ENCODE measurements at places on chromosomes 3 and 15.

DNA sequence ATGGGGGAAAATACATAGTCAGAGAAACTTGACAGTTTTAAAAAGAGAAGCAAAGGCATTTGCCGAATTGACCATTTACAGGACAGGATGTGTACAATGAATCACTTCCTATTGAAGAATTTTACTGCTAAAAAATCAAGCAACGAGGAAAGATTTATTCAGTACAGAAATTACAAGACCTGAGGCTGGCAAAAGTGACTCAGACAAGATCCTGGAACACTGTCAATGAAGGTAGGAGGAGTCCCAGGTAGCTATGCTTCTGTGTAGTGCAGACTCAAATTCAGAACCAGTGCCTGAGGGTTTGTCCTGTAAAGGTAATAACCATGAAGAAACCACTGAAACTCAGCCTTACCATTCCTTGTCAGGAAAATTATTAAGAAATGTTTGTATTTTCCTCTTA is 120.9 kb downstream of the ZMAT3 start:
- DNase-seq = no peak

DNA sequence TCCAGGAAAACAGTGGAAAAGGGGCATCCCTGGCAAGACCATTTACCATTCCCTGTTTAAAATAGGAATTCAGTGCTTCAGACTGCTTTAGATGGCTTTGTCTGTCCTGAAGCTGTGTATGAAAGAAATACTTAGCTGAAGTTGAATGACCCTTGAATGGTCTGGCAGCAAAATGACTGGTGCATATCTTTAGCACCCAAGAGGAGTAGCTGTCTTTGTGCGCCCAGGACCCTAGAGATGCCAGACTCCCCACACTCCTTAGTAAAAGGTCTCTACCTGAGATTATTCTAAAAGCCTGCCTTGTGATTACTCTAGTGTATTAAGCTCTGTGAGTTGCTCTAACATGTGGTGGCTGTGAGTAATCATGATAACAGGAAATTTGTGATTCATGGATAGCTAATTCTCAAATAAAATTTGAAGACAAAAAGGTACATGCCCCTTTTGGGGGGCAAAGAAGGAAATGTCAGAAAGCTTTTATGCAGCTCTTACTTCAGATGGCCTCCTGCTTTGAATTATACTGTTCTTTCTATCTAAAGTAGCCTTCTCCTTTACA is 3.2 kb downstream of the MAPKBP1 start:
- DNase-seq = no peak

DNA sequence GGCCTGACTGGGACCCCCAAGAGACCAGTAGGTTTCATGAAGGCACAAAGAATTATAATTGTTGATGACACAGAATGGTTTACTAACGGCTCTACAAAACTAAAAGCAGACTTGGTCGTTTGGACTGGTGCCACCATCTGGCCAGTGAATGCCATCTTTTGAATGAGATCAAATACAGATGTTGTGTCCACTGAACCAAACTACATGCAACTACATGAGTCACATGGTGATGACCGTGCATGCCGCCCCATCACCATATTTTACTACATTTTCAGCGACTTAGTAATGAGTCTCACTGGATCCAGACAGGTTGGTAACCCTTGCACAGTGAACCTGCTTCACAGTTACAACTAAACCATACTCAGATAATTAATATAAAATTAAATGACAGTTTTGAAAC is 803.3 kb downstream of the DIPK2A start:
- no peak for DNase-seq

DNA sequence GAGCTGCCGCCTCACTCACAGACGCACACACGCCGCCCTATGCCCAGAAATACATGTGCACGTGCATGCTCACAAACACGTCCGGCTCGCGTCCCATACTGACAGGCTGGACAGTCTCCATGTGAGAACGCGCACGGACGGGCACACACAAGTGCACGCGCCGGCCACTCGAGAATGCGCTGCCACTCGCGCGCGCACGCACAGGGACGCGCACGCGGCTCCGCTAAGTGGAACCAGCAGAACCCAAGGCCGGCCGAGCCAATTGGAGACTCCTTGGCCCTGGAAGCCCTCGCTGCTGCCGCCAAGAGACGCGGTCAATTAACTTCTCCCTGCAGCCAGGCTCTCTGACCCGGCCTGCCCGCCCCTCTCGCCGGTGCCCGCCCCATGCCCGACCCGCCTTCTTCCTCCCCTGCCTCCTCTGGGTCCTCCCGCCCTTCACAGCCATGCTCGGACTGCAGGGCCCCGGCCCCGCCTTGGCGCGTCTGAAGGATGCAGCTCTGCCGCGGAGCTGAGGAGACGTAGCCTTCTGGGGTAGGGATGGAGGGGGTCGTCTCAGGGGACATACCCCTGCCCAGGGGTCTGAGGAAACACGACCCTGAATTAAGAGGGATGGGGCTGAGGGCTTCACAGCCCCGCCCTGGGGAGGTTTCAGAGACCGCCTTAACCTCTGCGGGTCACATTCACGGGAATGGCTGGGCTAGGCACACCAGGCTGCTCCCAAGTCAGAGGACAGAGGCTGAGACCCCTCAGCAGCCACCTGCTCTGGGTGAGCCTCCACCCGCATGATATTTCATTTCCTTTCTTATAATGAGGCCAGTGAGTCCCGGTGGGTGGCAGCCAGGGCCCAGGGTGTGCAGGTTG is 15.0 kb downstream of the PTH1R start:
- DNase-seq = no peak

DNA sequence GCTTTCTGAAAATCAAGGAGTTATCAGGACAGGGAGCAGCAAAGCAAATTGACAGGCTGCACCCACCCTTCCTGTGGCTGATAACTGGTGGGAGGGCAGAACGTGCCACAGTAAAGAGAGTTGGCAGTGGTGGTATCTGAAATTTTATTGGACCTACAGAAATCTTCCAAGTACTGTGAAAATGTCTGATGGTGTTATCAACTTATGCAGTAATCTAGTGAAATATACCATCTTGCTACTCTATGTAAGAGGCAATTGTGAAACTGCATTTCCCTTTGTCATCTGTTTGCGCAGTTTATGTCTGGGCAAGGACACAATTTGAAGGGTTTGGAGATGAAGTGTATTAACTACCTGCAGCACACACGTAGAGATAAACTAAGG is 1.5 kb downstream of the PLCL2 start:
- no peak for DNase-seq

- no peak for DNase-seq
Observed at GRCh38 chr3:23129117-23129516, 74.0 kb upstream of the UBE2E2 start.

DNA sequence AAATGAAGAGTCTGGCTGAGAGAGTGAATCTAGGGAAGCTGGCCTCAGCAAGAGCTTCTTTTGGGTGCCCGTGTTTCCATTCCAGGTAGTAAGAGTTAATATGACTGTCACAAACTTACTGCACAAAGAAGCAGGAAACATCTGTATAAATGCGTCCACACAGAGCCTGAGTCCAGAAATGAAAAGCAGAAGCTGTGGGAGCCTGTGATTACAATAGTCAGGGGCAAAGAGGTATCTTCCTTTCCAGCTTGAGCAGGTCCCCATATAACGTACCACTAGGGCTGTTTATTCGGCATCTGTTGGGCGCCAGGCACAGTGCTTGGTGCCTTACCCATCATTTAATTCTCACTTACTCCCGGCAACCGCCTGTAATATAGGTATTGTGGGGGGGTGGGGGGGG is 40.5 kb upstream of the B3GNT5 start:
- no peak for DNase-seq

- DNase-seq = no peak
Observed at GRCh38 chr15:81097890-81098280, 36.2 kb upstream of the CFAP161 start.

DNA sequence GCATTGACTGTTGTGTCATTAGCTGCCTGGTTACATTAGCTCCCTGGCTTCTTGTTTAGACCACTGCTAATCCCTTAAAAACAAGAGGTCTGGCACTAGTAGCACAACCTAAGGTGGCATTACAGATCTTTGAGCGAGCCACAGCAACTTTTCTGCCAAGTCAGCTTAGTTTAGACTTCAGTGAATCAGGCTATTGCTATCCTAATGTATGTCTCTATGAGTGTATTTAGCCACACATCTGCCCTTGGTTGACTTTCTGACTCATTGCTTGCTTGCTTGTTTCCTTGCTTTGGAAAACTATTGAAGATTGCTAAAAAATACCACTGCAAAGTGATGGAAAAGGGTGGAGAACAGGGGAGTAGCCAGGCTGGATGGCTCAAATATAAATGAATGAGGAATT is 50.2 kb downstream of the CHP1 start:
- no peak for DNase-seq

GRCh38 chr3:88979760-88980159 is 127.7 kb upstream of the EPHA3 start:
- no peak for DNase-seq

DNA sequence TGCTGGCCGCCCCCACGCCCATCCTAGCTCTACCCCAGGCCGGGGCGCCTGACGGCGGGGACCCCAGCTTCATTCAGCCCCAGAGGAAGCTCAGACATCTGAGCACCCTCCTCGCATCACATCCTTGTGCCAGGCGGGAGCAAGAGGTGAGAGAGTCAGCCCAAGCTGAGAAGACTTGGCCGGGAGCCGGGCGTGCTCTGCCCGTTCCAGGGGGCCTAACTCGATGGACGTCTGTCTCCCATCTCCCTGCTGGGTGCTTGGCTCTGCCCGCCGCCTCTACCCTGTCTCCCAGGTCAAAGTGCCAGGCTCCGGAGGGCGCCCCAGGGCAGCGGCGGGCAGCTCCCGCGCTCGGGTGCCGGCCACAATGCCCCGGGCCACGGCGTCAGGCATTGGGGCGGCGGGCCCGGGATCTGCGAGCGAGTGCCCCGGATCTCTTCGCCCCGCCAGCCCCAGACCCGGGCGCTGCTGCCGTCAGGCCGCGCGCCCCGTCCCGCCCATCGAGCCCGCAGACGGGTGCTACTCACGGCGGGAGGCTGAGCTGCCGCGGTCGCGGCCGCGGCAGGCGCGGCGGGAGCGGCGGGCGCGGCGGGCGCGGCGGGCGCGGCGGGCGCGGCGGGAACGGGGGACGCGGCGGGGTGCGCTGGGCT is 388 bp downstream of the DAPK2 start:
- DNase-seq = no peak

GRCh38 chr3:197010556-197011351 is 18.9 kb downstream of the MELTF start:
- no peak for DNase-seq

GRCh38 chr3:124469555-124469954 is 260.7 kb upstream of the UMPS start:
- no peak for DNase-seq

GRCh38 chr15:86573476-86573875 is 493.8 kb downstream of the AGBL1 start:
- DNase-seq = no peak

GRCh38 chr3:29236146-29236840 is 44.6 kb upstream of the RBMS3 start:
- DNase-seq = no peak

DNA sequence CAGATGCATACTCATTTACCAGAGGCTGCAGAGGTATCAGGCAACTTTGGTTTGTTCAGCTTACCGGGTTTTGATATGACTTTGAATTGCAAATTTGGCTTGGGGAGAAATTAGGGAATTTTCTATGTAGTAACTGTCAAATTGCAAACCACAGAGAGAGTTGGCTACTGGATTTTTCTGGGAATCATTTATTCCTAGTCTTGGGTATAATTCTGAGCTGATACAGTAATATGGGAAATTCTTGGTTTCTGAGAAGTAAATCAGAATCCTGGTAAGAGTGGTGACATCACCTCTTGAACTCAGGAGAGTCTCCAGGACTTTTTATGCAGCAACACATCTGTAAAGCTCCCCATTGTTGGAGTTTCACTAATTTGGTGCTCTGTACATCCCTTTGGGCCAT is 39.0 kb downstream of the GAP43 start:
- no peak for DNase-seq

- DNase-seq = no peak
Observed at GRCh38 chr15:101623367-101624304, 28.5 kb downstream of the TM2D3 start.

GRCh38 chr15:59434481-59434880 is 3.5 kb upstream of the FAM81A start:
- DNase-seq = no peak

DNA sequence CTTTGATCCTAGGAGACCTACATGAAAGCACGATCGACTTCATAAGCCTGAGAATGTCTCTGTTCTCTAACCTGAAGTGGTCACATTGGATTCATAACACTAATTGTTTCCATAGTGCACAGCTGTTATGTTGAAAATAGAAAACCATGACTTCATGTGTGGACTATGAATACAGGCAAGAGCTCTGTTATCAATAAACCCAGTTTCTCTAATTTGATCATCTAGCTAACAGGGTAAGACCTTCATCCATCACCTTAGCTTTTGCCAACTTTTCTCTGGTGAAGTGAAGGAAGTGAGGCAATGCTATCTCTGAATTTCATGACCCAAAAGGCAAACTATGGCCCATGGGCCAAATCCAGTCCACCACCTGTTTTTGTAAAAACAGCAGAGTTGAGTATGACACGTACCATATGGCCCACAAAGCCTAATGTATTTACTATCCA is 27.2 kb downstream of the ABI3BP start:
- no peak for DNase-seq

GRCh38 chr3:12139111-12139511 is 19.6 kb downstream of the TIMP4 start:
- no peak for DNase-seq

GRCh38 chr15:89148126-89148525 is 59.9 kb downstream of the ABHD2 start:
- no peak for DNase-seq

DNA sequence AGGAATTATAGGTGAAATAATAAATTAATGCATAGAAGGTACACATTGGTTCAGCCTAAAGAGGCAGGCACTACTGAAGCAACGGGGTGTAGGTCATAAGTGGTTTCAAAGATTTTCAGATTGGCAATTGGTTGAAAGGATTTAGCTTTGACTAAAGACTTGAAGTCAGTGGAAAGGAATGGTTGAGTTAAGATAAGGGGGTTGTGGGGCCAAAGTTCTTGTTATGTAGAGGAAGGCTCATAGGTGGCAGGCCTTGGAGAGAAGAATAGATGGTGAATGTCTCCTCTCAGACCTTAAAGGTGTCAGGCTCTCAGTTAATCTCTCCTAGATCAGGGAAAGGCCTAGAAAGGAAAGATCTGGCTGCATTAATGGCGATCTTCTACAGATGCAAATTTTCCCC is 209.8 kb downstream of the ATP10A start:
- DNase-seq = no peak

GRCh38 chr15:43541785-43542184 is 24.4 kb downstream of the MAP1A start:
- DNase-seq = no peak

DNA sequence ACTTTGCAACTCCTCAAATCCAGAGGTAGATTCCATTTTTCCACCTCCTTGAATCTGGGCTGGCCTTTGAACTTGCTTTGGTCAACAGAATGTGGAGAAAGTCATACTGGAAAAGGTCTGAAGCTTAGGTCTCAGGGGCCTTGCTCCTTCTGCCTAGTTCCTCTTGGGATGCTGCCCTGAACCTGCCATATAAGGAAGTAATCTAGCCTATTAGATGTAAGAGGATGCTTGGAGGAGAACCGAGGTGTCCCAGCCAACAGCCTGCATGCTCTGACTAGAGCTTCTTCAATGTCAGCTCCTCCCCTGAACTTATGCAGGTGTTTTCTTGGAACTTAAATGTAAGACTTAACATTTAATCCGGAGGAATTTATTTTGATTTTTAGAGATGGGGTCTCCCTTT is 2.0 kb upstream of the TMED3 start:
- no peak for DNase-seq

GRCh38 chr3:187150599-187150998 is 11.3 kb upstream of the RPL39L start:
- peak; percentile 31 for DNase-seq

- no peak for DNase-seq
Observed at GRCh38 chr15:68609629-68610028, 30.8 kb downstream of the CORO2B start.

GRCh38 chr3:18044971-18045880 is 302.8 kb upstream of the TBC1D5 start:
- DNase-seq = no peak
